ENCODE measurements at places on chromosomes 4 and X.

DNA sequence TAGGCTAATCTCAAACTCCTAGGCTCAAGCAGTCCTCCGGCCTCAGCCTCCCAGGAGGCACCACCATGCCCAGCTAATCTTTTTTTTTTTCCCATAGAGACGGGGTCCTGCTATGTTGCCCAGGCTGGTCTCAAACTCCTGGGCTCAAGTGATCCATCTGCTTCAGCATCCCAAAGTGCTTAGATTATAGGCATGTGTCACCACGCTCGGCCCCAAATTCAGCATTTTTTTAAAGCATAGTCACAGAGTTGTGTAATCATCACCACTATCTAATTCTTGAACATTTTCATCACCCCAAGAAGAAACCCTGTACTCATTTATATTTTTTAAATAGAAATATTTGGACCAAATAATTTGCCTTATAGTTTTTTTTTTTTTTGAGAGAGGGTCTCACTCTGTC, 10.3 kb downstream of the CENPI start:
- DNase-seq = no peak

DNA sequence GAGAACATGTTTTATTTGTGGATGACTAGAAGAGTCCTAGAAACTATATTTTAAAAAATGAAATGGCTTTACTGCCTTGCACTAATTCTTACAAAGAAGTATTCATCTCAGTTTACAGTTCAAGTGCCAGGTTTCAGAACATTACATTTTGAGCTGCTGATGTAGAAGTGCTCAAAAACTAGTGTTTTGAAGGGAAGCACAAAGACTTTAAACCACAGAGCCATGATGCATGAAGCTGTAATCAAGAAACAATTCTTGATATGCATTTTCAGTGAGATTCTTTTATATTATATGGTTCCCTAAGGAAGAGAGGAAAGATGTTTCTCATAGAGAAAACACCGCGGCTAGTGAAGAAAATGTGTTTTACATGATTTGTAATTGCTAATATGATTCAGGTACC, 1163.0 kb downstream of the RAPGEF2 start:
- no peak for DNase-seq

DNA sequence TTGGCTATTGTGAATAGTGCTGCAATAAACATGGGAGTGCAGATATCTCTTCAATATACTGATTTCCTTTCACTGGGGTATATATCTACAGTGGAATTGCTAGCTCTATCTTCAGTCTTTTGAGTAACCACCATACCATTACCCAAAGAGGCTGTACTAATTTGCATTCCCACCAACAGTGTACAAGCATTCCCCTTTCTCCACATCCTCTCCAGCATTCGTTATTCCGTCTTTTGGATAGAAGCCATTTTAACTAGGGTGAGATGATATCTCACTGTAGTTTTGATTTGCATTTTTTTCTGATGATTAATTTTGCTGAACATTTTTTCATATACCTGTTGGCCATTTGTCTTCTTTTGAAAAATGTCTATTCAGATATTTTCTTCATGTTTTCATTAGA, 110.3 kb downstream of the PRDM5 start:
- DNase-seq = no peak

DNA sequence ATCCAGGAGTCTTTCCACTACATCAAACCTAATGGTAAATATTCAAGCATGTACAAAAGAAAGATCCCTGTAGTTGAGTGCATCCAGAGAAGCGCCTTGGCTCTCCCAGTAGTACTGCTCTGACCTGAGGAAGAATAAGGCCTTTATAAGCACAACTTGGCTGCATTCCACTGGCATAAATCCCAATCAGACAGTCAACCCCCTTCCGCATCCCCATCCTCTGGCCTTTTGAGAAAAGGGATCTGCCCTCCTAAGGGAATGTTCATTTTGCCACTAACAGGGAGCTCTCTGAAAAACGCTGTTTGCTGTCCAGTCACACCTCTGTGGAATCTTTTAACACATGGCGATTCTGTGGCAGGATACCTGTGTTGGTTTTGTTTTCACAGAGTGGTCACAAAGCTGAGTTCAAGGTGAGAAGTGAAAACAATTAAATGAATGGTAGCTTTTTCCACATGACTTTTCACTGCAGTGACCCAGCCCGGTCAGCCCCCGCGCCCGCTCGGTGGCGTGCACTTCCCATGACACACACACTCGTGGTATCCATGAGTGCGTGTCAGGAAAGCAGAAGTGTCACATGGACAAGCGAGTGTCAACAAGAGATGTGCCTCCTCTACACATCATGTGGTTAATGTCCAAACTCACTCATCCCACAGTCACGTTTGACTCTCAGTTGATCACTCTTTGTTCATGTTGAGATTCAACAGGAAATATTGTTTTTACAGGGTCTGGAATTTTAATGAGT, 112.2 kb upstream of the ENPP6 start:
- no peak for DNase-seq

DNA sequence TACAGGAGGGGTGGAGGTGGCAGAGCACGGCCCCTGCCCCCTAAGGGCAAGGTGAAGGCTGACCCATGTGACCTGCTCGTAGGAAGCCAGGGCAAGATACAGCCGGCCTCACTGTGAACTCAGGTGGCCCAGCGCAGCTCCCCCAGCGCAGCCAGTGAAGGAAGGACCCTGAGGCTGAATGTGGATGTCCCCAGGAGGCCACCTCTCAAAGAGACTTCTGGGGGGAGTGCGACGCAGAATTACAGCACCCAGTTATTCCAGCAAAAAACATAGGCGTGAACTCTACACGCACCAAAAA, 52.6 kb downstream of the ZFYVE28 start:
- no peak for DNase-seq

- DNase-seq = no peak
Observed at GRCh38 chr4:124953486-124953885, 241.0 kb upstream of the ANKRD50 start.

GRCh38 chr4:91963486-91963885, 340.3 kb upstream of the GRID2 start:
- no peak for DNase-seq

DNA sequence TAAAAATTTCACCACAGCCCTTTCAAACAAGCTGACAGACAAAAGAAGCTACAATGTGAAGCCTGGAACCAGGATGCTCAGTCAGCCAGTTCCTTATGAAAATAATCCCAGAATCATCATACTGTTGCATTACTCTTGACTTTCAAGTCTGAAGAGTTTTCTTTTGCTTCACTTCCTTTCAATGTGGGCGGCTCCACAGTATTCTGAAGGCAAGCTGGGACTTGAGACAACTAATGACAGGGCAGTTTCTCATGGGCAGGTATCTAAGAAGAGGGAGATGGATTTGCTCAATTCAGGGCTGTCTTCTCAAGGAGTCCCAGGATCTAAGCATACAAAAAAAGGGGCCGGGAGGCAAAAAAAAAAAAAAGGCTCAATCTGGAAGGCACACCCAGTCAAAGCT, 173.4 kb downstream of the PAPSS1 start:
- no peak for DNase-seq

GRCh38 chr4:135359128-135359527, 1157.5 kb upstream of the PABPC4L start:
- no peak for DNase-seq

GRCh38 chr4:142952821-142953580, 106.9 kb upstream of the INPP4B start:
- no peak for DNase-seq

DNA sequence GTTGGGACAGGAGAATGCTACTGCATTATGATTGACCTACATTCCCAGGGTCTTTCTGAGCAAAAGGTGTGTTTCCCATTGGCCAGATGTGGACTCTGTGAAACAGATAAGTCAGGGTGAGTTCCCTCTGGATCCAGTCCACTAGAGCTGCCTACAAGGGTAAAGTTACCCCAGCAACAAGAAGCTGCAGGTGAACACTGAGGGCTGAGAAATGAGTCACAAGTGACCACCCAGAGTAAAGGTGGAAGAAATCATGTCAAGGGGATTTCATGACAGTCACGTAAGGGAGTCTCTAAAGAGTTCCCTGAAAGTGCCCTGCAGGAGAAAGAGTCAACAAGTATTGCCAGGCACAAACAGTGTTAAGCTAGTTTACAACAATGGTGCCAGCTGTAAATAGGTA, 16.3 kb downstream of the F8A1 start:
- DNase-seq = no peak

DNA sequence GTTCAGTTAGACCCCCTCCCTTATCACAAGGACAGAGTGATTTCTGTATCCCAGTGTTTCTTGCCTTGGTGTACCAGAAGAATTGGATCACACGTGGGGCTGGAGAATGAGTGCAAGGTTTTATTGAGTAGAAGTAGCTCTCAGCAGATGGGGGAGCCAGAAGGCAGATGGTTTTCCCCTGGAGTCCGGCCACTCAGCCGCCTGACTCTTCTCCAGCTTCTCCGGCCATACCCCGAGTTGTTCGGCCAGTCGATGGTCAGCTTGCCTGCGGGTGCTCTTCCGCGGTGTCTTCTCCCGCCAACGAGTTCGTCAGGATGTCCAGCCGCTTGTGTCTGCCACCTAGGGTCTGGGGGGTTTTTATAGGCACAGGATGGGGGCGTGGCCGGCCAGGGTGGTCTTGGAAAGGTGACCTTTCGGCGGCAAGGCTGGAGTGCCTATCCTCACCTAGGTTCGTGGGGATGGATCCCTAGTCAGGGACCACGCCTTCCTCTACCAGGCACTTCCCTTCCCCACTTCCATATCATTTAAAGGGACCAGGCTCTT, 14.5 kb downstream of the GAB1 start:
- no peak for DNase-seq

- no peak for DNase-seq
Observed at GRCh38 chrX:110021258-110022022, 18.5 kb downstream of the TMEM164 start.

DNA sequence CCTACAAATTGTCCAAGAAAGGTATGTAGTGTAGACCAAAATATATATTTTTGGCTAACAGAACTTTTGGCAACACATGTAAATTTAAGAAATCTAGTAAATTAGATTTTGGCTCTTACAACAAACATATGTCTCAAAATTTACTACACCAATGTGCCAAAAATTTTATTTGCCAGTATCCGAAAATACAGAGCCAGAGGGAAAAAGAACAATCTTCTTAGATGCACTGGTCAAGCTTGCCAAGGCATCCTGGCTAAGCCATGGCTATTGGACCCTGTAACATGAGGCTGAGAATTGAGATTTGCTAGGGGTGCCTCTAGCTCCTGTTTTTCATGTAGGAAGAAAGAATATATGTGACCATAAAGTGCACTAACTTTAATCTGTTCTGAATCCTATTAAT, 91.8 kb downstream of the GABRG1 start:
- DNase-seq = no peak

DNA sequence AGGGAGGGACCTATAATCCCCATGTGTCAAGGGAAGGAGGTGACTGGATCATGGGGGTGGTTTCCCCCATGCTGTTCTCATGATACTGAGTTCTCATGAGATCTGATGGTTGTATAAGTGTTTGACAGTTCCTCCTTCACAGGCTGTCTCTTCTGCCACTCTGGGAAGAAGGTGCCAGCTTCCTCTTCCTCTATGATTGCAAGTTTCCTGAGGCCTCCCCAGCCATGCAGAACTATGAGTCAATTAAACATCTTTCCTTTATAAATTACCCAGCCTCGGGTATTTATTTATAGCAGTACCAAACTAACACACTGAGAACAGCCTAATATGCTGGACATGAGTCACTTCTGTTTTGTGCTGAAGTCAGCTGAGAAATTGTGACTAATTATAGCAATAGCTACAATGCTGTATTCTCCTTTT, 656.9 kb upstream of the CPEB2 start:
- no peak for DNase-seq

GRCh38 chr4:169657470-169658107, 37.2 kb downstream of the CLCN3 start:
- DNase-seq = no peak
